ENCODE measurements at places on chromosomes 4 and X.

DNA sequence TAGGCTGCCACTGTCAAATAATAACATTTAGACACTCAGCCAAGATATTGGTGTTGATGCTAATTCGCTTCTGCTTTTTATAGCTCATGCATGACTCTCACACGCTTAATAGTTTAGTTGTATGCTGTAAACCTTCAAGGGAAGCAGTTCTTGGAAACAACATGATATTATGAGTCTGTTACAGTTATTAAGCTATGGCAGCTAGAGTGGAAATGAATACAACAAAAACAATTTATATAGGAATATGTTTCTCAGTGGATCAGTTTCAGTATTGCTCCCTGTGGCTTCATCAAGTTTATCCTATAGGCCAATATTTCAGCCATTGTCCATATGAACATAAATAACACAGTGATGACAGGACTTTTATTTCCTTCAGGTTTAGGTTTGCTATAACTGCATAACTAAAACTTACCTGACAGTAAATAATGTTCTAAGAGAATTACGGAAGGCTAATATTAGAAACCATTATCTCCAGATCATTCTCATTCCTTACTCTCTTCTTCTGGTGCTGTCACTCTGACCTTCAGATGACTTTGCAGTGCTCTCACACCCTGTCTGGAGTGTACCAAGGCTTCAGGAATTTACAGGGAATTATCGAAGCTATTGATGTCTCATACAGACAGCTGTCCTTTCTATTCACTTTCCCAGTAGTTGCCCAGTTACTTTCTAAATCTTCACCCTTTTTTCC is 555.0 kb downstream of the ANKRD50 start:
- no peak for DNase-seq

DNA sequence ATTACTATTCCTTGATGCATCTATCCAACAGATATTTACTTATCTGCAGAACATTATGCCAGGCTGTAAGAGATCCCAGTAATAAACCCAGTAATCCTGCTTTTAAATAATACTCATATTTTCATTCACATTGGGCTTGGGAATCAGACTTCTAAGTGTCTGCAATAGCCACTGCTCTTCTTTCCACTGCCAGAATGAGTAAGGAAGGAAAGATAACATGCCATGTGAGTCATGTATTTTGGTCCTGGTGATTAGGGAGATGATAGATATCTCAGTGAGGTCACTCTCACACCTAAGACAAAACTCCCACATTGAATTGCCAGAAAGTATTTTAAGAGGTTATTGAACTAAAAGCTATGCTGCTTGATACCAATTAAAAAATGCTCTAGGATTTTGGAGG is 13.9 kb upstream of the HEPH start:
- DNase-seq, result no peak

GRCh38 chr4:2172627-2173231 is 69.2 kb downstream of the HAUS3 start:
- no peak for DNase-seq

GRCh38 chr4:140688711-140689598 is 67.2 kb downstream of the TBC1D9 start:
- DNase-seq, result peak; percentile 18

- no peak for DNase-seq
Measured at GRCh38 chr4:99029852-99030251, 34.3 kb downstream of the METAP1 start.

DNA sequence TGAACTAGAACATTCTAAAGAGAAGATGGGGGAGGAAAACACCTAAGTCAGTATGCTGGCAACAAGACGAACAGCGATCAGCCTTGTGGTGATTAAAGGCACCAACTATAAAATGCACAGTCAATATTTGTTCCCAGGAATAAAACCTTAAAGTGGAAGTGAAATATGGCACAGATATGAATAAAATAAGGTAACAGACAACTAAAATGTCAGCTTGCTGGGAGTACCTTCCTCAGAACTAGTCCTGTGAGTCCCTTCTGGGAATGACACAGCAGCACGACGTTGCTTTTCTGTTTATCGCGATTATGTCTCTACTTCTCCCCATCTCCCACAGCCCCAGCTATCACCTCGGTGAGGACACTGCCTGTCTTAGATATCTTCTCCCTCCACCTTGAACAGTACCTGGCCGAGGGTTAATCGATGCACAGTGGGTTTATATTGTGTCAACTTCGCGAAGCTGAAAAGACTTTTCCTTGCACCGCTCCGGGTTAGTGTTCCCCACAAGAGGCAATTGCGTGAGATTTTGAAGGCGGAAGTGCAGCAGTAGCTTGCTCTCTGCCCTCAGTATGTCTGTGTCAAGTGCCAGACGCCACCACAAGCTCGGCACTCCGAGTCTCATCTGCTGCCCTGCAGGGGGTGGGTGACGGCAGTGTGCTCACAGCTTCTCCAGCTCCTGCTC is 17.4 kb downstream of the MTNR1A start:
- no peak for DNase-seq

GRCh38 chr4:94577136-94577535 is 125.4 kb downstream of the PDLIM5 start:
- peak; percentile 90 for DNase-seq
